ENCODE measurements at places on chromosomes 7 and 10. TPM values are rescaled to one million over a fixed set of nuclear protein-coding genes. Genes with fewer than 3 reads are reported as not detected.

The ACBD7 gene
- 0.40 TPM for total RNA-seq

The SPDYE8 gene
- total RNA-seq, result not detected

The NRCAM gene
- total RNA-seq, result 22.7 TPM

The EGFR gene
- total RNA-seq, result 50.1 TPM

The ADRB1 gene
- total RNA-seq, result not detected

The AKR1C4 gene
- total RNA-seq, result not detected

The TBXAS1 gene
- 5.3 TPM for total RNA-seq

The LRRD1 gene
- total RNA-seq, result 0.56 TPM

The ZMIZ1 gene
- total RNA-seq, result 52.3 TPM

The RTKN2 gene
- 1.7 TPM for total RNA-seq

The OR13A1 gene
- 0.08 TPM for total RNA-seq

All from epithelial cell of alveolus of lung (primary cell).